NAMALWA (cell line): ENCODE measurements at places on chromosomes 3 and 15.

- no peak for DNase-seq
Measured at GRCh38 chr3:99857278-99857677, 39.6 kb downstream of the CMSS1 start.

DNA sequence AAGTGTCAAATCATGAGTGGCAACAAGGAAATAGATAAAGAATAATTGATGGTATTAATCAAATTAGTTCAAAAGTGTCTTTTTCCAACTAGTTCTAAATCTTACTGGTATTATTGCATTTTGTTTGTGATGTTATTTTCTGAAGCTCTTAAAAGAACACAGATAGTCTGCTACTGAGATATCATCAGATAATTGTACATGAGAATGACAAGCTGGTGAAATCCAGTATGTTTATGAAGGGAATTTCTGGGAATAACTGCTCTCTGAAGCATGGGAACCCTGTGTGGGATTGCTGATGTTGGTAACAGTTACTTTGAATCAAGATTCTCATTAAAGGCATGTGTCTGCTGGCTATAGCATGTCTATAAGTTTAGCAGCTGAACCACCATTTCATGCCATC is 190.3 kb upstream of the CDIN1 start:
- no peak for DNase-seq

GRCh38 chr3:124360155-124360554 is 368.2 kb upstream of the ROPN1 start:
- no peak for DNase-seq

DNA sequence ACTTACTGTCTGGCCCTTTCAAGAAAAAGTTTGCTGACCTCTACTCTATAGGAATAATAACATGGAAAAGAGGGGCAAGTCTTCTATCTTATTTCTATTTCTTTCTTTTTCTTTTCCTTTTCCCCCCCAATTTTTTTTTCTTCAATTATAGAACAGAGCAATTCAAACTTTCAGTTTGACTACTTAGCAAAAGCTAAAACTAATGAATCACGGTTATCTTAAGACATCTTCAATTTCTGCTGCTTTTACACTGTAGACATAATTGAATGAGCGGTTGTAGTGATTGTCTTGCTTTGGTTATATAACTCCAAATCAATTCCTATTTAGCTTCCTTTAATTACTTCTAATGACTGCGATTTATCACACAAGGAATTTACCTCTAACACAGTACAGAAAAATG is 74.3 kb upstream of the P2RY1 start:
- no peak for DNase-seq

DNA sequence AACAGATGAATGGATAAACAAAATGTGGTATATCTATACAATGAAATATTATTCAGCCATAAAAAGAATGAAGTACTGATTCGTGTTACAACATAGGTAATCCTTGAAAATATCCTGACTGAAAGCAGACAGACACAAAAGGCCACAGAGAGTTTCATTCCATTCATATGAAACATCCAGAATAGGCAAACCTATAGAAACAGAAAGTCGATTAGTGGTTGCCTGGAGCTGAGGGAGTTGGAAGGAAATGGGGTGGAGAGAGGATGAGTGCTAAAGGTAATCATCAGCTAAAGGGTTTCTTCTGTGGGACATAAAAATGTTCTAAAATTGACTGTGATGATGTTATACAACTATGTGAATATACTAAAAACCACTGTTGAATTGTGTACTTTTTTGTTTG is 22.9 kb downstream of the FOXP1 start:
- no peak for DNase-seq

DNA sequence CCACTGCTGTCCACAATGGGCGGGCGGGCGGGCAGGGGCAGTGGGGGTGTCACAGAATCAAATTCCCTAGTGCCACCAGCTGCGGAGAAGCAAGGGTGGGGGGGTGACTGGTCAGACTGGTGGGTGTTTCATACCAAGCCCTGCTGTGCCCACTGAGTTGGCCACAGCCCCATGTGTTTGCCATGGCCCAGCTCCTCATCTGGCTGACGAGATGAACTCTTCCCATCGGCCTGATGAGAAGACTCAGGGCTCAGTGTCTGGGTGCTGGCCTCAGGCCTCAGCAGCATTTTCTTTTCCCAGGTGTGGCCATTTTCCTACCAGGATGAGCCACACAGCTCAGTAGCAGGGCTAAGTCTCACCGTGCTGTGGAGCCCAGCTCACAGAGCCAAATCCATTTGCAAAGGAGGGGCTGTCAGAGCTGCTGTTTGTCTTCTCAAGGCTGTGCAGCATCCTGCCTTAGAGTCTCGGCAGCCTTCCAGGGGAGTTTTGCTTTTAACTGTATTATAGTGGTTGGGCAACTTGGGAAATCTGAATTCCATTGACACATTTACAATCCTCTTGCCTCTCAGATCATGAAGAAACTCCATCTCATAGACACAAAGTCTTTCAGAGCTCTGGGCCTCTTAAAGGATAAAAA is 176.8 kb downstream of the ABHD5 start:
- DNase-seq = no peak
